ENCODE measurements at places on chromosomes 4 and X.

DNA sequence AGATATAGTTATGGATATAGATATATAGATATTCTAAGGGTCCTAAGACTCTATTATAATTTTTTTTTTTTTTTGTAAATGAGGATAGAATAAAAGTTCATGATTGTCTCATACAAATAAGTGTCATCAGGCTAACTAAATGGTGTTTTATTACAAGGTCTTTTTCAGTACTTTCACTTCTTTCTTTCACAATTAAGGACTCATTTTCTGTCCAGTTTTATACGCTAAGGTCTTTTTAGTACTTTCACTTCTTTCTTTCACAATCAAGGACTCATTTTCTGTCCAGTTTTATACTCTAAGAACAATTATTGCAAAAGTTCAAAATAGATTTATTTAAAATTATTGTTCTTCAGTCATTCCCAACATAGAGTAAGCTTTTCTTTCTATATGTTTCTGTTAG is 32.7 kb downstream of the RUFY3 start:
- no peak for DNase-seq

DNA sequence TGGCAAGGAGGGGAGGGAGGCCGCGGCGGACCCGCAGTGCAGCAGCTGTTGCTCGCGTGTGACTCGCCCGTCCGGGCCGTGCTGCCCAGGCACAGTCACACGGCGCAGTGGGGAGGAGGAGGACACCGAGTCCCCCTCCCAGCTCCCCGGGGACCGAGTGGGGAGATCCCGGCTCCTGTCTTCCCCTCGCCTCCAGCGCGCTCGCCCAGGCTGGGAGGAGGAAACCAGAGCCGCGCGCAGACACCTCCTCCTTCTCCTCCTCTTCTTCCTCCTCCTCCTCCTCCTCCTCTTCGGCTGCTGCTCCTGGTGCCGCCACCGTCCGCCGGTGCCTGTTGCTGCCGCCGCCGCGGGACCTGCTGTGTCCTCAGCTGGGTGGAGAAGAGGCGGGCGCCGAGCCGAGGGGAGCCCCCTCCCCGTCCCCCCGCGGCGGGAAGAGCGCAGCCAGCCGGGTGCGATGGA is at the start of gene TBC1D1:
Gene TBC1D1 (plus strand): TSS at position 284 of the 459 bp plus-strand sequence. CDS start 11,012 bp downstream, outside the sequence.
- DNase-seq = peak; percentile 4

DNA sequence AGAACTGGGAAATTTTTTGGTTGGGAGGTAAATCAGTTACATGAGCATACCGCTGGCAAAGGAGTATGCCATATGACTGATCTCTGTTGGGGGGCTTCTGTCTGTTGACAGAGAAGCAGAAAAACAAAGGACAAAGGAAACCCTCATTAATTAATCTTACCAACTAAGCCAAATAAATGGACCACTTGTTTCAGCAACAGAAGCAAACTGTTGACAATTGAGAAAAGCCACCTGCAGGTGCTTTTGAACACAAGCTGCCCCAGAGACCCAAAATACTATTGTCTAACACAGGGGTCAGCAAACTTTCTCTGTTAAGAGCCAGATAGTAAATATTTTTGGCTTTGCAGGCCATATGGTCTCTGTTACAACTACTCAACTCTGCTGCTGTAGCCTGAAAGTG is 7.0 kb upstream of the FRYL start:
- DNase-seq = no peak

DNA sequence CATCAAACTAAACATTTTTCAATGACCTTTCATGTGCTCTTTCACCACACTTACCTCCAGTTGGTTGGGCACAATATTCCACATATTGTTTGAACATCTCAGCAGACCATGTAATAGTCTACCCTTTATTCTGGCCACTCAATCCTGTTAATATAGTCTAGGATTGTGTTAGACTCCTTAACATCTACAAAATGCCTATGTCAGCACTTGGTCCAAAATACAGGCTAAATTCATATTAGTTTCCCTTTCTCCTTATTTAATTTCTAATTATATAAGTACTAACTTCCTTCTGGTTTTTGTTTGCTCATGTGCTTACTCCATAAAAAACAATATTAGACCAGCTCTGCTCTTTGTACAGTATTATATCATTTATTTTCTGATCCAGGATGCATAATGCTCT is 21.1 kb downstream of the MEPE start:
- DNase-seq = no peak

DNA sequence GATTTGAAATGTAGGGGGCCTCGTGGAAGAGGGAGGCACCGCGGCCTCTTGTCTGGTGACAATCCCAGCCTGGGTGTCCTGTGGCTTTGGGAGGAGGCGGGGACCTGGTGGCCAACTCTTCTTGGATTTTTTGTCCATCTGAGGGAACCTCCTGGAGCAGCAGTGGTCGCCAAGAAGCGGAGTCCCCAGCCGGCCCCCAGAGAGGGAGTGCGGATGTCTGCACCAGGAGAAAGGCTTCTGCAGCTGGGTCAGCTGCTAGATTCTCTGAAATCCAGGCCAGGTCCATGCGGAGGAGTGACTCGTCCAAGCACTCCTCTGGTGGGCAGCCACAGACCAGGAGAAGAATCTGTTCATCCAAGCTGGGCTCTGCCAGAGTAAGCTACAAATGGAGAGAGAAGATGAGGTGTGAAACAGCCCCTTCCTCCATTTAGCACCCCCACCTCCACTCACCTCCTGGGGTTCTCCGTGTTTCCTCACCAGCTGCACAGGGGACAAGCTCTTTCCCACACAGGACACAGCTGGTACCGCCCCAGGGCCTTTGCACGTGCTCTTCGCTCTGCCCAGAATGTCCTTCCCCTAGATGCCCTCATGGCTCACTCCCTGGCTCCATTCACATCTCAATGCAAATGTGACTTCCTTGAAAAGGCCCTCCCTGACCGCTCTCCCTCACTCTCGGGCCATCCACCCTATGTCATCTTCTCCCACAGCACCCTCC is 27.6 kb downstream of the C4orf50 start:
- DNase-seq = no peak

DNA sequence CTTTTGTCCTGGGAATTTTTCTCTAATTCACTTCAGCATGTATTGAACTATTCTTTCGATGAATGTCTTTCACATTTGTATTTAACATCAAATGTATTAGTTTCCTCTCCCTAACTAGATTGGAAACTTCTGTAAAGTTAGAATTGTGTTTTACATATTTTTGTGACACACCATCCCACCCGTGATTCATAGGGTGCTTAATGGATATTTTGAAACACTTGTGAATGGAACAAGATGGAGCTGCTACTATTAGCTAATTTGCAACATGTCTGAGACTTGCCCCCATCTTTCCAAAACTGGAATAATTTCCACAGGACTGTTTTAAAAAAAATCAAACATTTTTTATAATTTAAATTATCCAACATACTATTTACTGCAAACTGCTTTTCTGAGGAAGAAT is 30.2 kb upstream of the GNPDA2 start:
- no peak for DNase-seq

GRCh38 chrX:27575565-27575964 is 14.6 kb upstream of the DCAF8L2 start:
- no peak for DNase-seq
